ENCODE measurements at places on chromosomes 11 and 22.

DNA sequence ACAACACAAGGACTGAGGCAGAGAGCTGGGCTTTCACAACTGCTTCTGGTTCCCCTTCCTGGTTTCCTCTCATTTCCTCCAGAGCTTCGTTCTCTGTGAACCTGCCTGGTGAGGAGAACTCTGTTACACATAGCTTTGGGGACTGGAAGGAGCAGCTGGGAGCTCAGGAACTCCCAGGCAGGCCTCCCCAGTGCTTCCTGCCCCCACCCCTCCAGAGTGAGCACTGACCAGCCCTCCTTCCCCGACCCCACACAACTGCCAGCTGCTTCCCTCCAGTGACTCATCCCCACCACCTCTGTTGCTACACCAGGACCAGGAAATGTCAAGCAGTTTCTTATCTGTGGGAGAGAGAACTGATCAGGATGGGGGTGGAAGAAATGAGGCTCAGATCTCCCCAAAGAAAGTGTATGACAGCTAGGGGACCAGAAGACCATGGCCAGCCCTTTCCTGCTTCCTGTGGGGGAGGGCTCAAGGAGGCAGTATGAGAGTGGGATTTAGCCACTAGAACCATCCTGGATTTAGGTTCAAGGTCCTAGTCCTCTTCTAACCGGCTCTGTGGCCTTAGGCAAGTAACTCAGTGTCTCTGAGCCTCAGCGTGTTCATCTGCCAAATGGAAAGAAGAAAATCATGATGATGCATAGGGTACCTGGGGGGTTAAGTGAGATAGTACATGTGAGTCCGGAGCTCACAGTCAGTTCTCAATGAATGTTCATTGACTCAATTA lies 4.5 kb upstream of the TP53I11 start:
- DNase-seq = no peak

GRCh38 chr22:49264696-49265095 lies 563.0 kb downstream of the BRD1 start:
- DNase-seq = no peak

- DNase-seq = no peak
Observed at GRCh38 chr11:39678996-39679395, 1780.5 kb downstream of the LRRC4C start.

DNA sequence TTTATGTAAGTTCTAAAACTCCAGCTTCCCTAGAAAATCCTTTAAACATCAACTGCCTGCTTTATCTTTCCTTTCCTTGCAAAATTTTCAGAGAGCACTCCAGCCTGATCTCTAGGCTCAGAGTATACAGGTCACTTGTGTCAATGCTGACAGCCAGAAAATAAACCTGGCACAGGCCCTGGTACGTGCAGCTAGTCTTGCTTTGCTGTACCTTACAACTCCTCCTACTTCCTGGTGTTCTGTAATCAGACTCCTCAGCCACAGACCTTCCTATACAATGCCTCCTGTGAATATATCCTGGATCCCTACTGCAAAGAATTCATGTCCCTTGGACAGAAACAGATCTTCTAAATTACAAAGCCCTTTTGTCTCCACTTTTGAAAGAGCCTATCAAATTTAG lies 24.2 kb upstream of the TMEM123 start:
- no peak for DNase-seq

DNA sequence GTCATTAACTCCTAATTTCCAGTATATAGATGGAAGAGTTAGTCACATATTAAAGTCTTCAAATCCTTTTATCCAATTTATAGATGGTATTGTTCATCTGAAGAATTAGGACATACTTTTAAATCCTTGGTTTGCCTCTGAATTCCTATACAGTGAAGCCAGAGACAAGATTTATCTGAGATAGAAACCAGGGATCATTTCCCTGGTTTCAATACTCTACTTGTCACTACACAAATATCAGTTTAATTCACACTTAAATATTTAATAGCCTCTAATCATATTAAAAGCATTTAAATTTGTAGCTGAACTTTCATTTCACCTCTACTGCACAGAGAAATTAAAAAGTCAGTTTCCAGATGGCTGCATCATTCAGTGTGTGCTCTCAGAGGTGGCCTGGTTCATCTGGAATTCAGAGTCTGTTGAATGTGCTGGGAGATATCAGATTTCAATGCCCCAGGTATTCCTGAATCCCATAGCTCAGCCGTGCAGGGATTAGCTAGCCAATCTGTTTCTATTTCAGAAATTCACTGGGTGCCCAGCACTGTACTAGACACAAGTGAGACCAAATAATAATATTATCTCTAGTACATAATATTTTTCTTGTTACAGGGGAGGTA lies 344.3 kb downstream of the AASDHPPT start:
- no peak for DNase-seq

- no peak for DNase-seq
Observed at GRCh38 chr11:66126808-66127555, 56.9 kb downstream of the PACS1 start.

Measured in NCI-H187 (cell line).